ENCODE measurements at places on chromosomes 1 and 21. TPM values are rescaled to one million over a fixed set of nuclear protein-coding genes. Genes with fewer than 3 reads are reported as not detected.

DNA sequence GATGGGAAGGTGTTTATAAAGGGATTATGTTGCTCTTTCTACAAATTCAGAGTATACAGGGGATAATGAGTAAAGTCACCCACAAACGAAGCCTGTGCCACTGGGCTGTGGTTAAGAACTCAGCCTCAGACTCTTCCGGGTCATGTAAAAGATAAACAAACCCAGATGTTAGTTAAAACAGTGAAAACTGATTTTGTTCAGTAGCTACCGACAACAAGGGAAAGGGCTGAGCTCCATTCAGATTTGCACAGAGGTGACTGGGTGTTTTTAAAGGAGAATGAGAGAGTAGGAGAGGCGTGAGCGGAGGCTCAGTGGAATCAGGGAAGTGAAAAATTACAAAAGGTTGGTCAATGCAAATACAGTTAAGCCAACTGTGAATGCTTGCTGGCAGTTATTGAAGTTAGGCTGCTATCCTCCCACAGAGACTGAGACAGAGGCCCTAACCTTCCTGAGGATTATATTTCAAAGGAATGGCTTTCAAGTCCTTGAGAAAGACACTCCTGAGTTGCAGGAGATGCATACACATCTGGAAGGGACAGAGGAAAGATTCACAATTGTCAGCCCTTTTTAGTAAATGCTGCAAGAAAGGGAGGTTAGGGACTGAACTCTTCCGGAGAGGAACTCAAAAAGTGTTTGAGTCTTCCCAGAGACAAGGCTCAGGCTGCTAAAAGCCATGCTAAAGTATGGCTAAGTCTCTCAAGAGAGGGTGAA is 29.9 kb upstream of the SAMD13 start:
- DNase-seq = no peak

DNA sequence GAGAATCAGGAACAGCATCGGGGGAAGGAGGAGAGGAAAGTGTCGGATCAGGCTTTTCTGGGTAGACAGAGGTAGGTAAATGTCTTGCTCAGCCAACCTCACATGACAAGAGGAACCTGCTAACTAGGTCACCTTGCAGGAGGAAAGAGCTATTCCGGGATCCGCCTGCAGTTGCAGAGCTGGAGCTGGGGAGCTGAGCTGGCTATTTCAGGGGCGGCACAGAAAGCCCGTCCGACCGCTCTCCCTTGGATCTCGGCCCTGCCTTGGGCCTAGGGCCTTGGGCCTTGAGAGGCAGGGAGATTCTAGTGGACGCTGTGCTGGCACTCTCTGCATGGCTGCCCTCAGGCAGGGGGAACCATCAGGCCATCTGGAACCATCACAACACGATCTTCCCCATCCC is 56.5 kb upstream of the CTPS1 start:
- DNase-seq = no peak

The ATAD3C gene
- polyA plus RNA-seq = 0.72 TPM

The TNNT2 gene
- 0.61 TPM for polyA plus RNA-seq

- no peak for DNase-seq
These were observed 183.5 kb downstream of the DUSP10 start for GRCh38 chr1:221558396-221558795.

GRCh38 chr1:36083635-36084496 is at the start of gene TEKT2:
Gene TEKT2 (plus strand): TSS chr1:36084094. CDS start chr1:36084922, 828 bp downstream.
- no peak for DNase-seq

GRCh38 chr1:198788561-198789064 is 149.8 kb downstream of the PTPRC start:
- no peak for DNase-seq

The TMEM125 gene
- 0.92 TPM for polyA plus RNA-seq

DNA sequence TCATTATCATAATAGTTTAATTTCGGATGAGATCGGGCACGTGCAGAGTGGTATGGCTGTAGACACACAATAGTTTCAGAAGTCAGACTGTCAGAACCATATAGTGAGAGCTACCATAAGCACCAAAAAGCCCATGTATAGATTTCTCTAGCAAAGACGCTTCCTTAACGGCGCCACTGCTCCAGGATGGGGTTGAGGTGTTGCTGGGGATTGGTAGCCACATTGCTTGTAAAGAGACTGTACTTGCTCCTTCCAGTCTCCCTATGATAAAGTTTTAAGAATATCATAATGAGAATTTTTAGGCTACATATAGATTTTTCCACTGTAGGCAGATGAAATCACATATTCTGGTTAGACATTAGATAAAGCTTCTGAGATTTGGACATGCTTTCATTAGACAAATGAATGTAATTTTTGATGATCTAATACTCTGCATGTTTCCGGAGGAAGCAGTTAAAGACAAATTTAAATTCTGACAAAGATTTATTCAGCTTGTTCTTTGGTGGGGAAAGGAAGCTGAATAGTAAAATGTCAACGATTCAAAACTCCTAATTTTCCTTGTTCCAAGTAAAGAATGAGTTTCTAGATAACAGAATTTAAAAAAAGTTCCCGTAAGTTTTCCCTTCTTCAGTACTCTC is 77.7 kb downstream of the MAP3K7CL start:
- DNase-seq = no peak

GRCh38 chr1:102550729-102551384 is 554.1 kb upstream of the OLFM3 start:
- DNase-seq = no peak

DNA sequence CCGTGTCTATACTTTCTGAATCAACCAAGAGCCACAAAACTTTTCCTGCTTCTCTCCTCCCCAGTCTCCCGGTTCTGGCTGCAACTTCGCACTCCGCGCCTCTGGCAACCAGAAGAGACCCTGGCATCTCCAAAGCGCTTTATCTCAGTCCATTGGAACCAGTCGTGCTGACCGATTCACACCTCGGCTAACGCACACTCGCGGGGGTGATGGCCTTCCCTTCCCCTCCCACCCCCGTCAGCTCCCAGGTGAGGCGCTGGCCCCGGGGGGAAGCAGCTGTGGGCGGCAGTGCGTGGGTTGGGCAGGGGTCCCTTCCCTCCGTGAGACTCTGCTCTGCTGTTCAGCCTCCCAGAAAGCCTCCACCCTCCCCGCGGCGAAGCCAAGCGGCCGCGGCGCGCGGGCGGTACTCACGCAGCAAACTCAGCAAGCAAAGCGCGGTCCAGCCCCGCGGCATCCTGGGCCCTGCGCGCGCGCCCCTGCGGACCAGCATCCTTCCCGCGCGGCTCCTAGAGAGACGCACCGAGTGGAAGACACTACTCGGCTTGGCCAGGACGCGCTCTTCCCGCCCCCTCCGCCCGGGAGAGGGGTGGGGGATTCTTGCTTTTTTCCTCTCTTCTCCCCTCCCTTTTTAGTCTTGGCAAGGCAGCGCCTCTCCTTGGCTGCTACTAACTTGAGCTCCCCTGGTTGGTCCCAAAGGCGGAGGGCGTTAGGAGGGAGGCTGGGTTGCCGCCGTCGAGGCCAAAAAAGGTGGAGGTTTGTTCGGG is at the start of gene CD34:
Gene CD34, minus strand, starts transcription at position 535 of the 764 bp plus-strand sequence. Its CDS starts 45 bp downstream, at position 490.
- DNase-seq = no peak

- DNase-seq = no peak
These were observed 187.1 kb upstream of the LMO4 start for GRCh38 chr1:87141556-87141955.

DNA sequence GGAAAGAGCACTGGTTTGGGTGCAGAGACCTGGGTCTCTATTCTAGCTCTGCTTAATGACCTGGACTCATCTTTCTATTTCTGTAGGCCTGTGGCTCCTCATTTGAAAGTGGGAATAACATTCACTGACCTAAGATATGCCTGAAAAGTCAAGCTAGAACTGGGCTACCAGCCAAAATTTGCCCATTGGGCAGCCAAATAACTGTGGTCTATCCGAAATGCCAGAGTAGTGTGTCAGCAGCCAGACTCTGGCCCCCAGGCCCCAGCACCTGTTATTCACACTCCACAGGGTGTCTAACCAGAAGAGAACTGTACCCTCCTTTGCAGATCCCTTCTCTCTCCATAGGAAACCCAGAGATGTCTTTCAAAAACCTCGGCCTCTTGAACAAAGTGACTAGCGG is 12.6 kb downstream of the DAB1 start:
- DNase-seq = no peak

DNA sequence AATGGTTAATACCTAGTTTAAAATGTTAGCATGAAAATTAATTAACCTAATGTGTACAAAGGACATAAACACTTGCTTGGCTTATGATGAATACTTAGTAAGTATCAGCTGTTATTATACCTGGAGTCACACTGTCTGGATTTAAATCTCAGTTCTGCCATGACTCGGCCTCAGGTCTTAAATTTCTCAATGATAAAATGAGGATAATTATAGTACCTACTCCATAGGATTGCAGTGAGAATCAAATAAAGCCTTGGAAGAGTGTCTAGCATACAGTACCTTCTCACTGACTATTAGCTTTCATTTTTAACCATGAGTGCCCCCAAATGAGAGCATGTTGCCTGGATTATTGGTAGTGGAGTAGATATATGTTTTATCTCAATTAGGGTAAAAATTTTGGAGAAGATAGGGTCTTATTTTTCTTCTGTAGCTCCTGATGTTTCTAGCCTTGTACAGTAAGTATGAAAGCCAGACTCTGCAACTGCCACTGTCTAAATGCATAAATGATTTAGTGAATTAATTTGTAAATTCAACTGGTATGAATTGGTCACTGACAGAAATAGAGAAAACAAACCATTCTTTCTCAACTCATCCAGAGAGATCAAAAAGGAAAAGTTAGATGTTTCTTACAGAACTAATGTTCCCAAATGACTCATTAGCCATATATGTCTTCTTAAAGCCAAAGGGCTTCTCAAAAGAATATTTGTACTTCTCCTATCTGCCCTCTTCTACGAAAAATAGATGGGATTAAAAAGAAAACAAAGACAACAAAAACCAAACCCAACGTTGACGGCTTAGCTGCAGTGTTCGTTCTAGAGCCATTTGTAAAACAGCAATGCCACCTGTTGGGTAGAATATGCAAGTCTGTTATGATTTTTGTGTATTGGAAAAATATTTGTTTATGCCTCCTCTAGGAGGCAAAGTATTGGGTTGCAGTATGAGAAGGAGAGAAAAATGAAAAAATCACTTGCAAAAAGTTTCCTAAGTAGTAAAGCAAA is 53.8 kb upstream of the MROH9 start:
- no peak for DNase-seq

GRCh38 chr1:2906085-2906484 is 104.6 kb upstream of the TTC34 start:
- no peak for DNase-seq

The PADI1 gene
- 1.0 TPM for polyA plus RNA-seq

The RABGGTB gene
- polyA plus RNA-seq = 119 TPM

DNA sequence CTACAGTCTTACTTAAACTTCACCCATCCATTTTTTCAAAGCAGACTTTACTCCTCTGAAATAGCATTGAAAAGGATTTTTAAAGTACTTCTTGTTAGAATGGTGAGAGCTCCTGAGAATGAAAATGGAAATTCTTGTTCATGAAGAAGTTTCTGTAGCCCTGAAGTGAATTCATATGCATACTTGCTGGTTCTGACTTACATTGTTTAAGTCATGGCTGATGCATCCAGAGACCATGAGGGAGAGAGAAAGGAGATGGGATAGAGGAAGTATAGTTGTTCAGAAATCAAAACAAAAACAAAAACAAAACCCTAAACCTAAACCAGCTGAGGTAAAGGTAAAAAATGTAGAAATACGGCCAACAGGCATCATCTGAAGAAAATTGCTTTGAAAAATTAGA is 27.1 kb upstream of the SAMSN1 start:
- DNase-seq = no peak

- DNase-seq = peak; percentile 81
These were observed 5.1 kb downstream of the TMEM201 start for GRCh38 chr1:9593492-9594465.

- DNase-seq = no peak
These were observed 198.0 kb upstream of the ZP4 start for GRCh38 chr1:238088560-238089290.

The OR6N1 gene
- polyA plus RNA-seq = not detected

The ASTN1 gene
- 0.08 TPM for polyA plus RNA-seq

Data from keratinocyte (primary cell).